Aorta (tissue), 5 donors: ENCODE measurements at places on chromosomes 1 and 21. TPM values are rescaled to one million over a fixed set of nuclear protein-coding genes. Genes with fewer than 3 reads are reported as not detected.

DNA sequence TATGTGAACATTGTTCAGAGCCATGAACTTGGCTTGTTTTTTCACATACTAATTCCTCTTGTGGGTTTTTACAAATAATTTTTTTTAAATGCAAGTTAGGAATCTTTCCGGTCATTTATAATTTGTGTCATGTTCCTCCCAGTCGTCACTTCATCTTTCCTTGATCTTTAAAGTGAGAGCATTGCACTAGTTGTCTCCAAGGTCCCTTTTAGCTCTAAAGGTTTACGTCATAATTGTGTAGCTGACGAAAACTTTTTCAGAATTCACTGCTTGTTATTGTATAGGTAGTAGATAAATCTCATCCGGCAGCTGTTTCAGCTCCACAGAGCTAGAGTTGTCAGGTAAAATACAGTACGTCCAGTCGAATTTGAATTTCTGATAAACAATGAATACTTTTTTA lies 33.6 kb downstream of the SOAT1 start:
- no peak for DNase-seq
- no peaks in the 10 kb centered on the region for H3K36me3 ChIP-seq
- H3K27me3 ChIP-seq: no peaks in the 10 kb centered on the region
- no peaks in the 10 kb centered on the region for H3K4me1 ChIP-seq
- no peak overlapping the region for H3K4me3 ChIP-seq
- H3K27ac ChIP-seq: no peak overlapping the region

DNA sequence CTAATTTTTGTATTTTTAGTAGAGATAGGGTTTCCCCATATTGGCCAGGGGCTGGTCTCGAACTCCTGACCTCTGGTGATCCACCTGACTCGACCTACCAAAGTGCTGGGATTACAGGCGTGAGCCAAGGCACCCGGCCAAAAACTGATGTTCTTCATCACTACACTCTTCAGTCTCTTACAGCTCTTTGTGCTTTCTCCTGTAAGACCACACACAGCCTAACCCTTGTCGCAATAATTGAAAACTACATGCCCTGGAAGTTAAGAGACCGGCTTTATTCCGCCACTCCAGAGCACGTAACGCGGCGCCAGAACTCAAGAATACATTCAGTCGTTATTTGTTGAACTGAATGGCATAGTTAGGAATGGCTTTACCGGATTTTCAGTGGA lies 552 bp downstream of the GPATCH4 start:
- H3K4me1 ChIP-seq: no peaks in the 10 kb centered on the region
- H3K4me3 ChIP-seq: peak overlapping the region; percentile 56
- no peak overlapping the region for H3K27ac ChIP-seq
- H3K36me3 ChIP-seq: peaks cover 1% of the 10 kb centered on the region

DNA sequence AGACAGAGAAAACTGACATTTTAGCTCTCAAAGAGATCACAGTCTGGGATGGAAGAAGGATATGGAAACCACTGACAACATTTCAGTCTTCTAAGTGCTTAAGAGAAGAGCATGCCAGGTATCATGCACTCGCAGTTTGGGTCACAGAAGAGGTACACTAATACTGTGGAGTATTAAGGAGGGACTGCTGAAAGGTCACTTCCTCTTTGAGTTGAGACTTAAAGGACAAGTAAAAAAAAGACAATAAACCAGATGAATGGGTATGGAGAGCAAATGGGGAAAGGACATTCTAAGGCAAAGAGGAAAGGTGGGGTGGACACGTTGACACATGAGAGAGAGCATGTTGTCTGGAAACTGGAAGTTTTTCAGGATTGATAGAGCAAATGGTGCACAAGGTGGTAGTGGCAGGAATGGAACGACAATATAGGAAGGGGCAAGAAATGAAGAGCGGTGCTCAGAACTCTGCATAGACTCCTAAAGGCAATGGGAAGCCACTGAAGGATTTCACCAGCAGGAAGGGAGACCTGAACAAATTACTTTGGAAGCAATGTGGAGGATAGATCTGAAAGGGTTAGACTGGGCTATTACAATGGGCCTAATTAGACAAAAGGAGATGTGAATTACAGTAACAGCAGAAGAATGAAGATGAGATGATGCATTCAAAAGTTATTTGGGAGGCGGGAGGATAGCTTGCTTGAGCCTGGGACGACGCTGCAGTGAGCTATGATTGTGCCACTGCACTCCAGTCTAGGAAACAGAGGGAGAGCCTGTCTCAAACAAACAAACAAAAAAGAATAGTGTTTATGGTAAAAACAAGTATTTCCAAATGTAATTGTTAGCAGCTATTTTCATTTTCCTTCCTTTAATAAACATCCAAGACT lies 11.1 kb downstream of the DIPK1A start:
- no peak overlapping the region for H3K4me3 ChIP-seq
- no peaks in the 10 kb centered on the region for H3K36me3 ChIP-seq
- no peaks in the 10 kb centered on the region for H3K27me3 ChIP-seq
- no peak for DNase-seq

DNA sequence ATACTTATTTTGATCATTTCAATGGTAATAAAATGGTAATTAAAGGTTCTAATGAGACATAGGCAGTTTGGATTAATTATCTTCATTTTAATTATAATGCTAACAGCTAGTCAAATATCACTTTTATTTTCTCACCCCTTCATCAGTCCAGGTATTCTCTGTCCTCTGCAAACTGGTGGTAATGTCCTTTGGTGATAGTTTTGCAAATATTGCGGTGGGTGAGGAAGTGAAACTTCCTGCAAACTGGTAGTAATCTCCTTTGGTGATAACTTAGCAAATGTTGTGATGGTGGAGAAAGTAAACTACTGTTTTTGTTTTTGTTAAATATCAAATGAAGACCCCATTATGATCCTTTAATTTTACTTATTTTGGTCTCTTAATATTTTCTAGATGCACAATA lies 209.0 kb downstream of the AMY1C start:
- no peaks in the 10 kb centered on the region for H3K27me3 ChIP-seq
- H3K4me1 ChIP-seq: no peaks in the 10 kb centered on the region
- no peaks in the 10 kb centered on the region for H3K36me3 ChIP-seq
- no peak overlapping the region for H3K4me3 ChIP-seq
- H3K27ac ChIP-seq: no peak overlapping the region
- DNase-seq: no peak

DNA sequence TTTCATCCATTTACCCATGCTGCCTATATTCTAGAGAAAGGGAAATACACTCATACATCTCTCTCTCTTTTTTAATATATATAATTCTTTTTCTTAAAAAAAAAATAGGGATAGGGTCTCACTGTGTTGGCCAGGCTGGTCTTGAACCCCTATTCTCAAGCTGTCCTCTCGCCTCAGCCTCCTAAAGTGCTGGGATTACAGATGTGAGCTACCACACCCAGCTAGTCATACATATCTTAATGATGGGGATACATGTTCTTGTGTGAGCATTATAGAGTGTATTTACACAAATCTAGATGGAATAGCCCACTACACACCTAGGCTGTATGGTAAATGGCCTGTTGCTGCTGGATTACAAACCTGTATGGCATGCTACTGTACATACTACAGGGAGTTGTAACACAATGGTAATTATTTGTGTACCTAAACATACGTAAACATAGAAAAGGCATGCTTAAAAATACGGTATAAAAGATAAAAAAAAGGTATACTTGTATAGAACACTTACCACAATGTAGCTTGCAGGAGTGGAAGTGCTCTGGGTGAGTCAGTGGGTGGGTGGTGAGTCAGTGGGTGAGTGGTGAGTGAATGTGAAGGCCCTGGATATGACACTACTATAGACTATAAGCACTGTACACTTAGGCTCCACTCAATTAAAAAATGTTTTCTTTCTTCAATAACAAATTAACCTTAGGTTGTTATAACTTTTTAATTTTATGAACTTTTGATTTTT lies 72.9 kb downstream of the IVNS1ABP start:
- no peak for DNase-seq
- H3K27me3 ChIP-seq: no peaks in the 10 kb centered on the region
- H3K36me3 ChIP-seq: no peaks in the 10 kb centered on the region

DNA sequence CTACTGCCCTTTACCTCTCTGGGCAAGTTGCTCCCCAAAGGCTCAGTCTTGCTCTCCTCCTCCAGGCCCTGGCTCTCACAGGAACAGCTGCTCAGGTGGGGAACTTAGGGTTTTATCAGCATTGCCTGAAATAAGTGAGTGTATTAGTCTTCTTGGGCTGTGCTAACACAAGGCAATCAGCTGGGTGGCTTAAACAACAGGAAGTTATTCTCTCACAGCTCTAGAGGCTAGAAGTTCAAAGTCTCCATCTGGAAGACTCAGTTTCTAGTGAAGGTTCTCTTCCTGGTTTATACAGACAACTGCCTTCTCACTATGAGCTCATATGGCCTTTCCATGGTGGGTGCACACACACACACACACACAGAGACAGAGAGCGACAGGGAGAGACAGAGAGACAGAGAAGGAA lies 2.8 kb upstream of the CD1C start:
- H3K4me3 ChIP-seq: no peak overlapping the region
- H3K27me3 ChIP-seq: no peaks in the 10 kb centered on the region
- H3K4me1 ChIP-seq: no peaks in the 10 kb centered on the region
- H3K27ac ChIP-seq: no peak overlapping the region
- no peaks in the 10 kb centered on the region for H3K36me3 ChIP-seq
- DNase-seq: no peak

- H3K27me3 ChIP-seq: no peaks in the 10 kb centered on the region
- no peaks in the 10 kb centered on the region for H3K4me1 ChIP-seq
- no peak overlapping the region for H3K27ac ChIP-seq
- H3K4me3 ChIP-seq: no peak overlapping the region
- no peak for DNase-seq
- no peaks in the 10 kb centered on the region for H3K36me3 ChIP-seq
Observed at GRCh38 chr1:191760016-191760415, 398.2 kb upstream of the RGS18 start.

GRCh38 chr1:91948501-91949355 lies 473 bp upstream of the BRDT start:
- no peaks in the 10 kb centered on the region for H3K27me3 ChIP-seq
- no peaks in the 10 kb centered on the region for H3K4me1 ChIP-seq
- no peak overlapping the region for H3K27ac ChIP-seq
- DNase-seq: peak; percentile 75
- no peak overlapping the region for H3K4me3 ChIP-seq
- no peaks in the 10 kb centered on the region for H3K36me3 ChIP-seq

DNA sequence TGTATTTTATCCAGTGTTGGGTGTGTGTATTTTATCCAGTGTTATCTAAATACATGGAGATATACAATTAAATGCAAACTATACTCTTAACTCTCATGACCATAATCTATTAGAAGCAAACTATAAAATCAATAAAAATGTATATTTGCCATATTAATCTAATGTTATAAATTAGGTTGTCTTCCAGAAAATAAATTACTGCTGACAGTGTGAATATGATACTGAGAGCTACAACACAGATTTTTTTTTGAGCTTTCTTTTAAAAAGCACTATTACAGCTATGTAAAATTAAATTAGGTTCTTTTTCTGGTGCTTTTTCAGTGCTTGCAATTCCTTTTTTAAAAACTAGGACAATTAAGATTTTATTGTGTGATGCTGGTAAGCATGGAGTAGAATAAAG lies 19.0 kb upstream of the GPR52 start:
- H3K27ac ChIP-seq: no peak overlapping the region
- no peak overlapping the region for H3K4me3 ChIP-seq
- H3K27me3 ChIP-seq: no peaks in the 10 kb centered on the region
- DNase-seq: no peak
- no peaks in the 10 kb centered on the region for H3K4me1 ChIP-seq

- no peaks in the 10 kb centered on the region for H3K4me1 ChIP-seq
- H3K27me3 ChIP-seq: no peaks in the 10 kb centered on the region
- H3K4me3 ChIP-seq: no peak overlapping the region
- no peaks in the 10 kb centered on the region for H3K36me3 ChIP-seq
- H3K27ac ChIP-seq: no peak overlapping the region
Observed at GRCh38 chr1:26986658-26987057, 6.8 kb upstream of the TRNP1 start.

- H3K27ac ChIP-seq: no peak overlapping the region
- no peak overlapping the region for H3K4me3 ChIP-seq
- no peak for DNase-seq
- H3K4me1 ChIP-seq: no peaks in the 10 kb centered on the region
- H3K27me3 ChIP-seq: no peaks in the 10 kb centered on the region
- no peaks in the 10 kb centered on the region for H3K36me3 ChIP-seq
Observed at GRCh38 chr1:3031401-3032221, 10.3 kb downstream of the ACTRT2 start.

- H3K36me3 ChIP-seq: no peaks in the 10 kb centered on the region
- H3K27me3 ChIP-seq: no peaks in the 10 kb centered on the region
- no peak overlapping the region for H3K27ac ChIP-seq
- H3K4me1 ChIP-seq: peaks cover 3% of the 10 kb centered on the region
- no peak for DNase-seq
Observed at GRCh38 chr1:234958706-234959657, 169.7 kb downstream of the TOMM20 start.

GRCh38 chr21:34885125-34885524 lies 164.0 kb downstream of the RUNX1 start:
- H3K4me1 ChIP-seq: no peaks in the 10 kb centered on the region
- H3K4me3 ChIP-seq: no peak overlapping the region
- DNase-seq: no peak
- peaks cover 2% of the 10 kb centered on the region for H3K36me3 ChIP-seq
- no peak overlapping the region for H3K27ac ChIP-seq
- no peaks in the 10 kb centered on the region for H3K27me3 ChIP-seq

DNA sequence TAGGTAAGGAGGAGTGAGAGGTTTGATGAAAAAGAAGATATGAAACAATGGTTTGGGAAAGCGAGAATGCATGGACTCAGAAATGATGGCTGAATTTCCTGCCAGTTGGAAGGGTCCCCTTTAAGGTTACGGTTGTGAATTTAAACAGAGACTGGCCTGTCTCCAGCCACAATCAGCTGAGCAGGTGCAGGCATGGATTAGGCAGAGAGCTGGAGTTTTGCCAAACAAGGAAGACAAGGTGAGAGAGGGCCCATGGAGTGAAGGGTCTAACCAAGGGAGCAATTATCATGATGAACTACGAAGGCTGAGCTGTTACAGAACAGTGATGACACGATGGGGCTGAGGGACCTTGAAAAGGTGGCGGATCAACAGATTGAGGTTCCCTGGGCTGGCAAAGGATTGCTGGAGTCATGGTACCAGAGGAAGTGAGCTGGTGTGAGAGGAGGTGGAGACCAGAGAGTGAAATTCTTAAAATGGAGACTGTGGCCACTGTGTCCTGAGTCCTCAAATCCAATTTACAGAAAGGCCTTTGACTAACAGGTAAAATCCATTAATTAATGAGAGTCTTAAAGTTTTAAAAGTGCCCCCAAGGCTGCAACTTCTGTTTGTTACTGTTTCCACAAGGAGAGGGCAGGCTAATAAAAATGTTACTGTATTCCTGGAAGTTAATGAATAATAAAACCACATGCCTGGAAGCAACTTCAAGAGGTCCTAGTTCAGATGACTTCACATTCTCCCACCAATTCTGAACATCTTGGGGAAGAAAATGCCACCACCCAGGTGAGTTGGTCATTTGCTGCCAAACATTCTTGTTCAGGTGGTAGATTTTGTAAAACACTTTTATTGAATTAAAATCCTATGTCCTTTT lies 41.5 kb downstream of the LHX9 start:
- H3K4me3 ChIP-seq: no peak overlapping the region
- no peak overlapping the region for H3K27ac ChIP-seq

GRCh38 chr1:151934048-151934493 lies 24.8 kb upstream of the THEM4 start:
- no peak overlapping the region for H3K4me3 ChIP-seq
- H3K27me3 ChIP-seq: no peaks in the 10 kb centered on the region
- H3K27ac ChIP-seq: no peak overlapping the region
- H3K36me3 ChIP-seq: no peaks in the 10 kb centered on the region

KIF26B gene
- 0.13 TPM for polyA plus RNA-seq

HOOK1 gene
- 0.13 TPM for polyA plus RNA-seq

ARID4B gene
- polyA plus RNA-seq: 9.8 TPM

EPHA8 gene
- polyA plus RNA-seq: not detected

SUSD4 gene
- 0.46 TPM for polyA plus RNA-seq

NR1I3 gene
- not detected for polyA plus RNA-seq

SERPINC1 gene
- polyA plus RNA-seq: 0.25 TPM
